ENCODE measurements at places on chromosomes 5 and 9.

DNA sequence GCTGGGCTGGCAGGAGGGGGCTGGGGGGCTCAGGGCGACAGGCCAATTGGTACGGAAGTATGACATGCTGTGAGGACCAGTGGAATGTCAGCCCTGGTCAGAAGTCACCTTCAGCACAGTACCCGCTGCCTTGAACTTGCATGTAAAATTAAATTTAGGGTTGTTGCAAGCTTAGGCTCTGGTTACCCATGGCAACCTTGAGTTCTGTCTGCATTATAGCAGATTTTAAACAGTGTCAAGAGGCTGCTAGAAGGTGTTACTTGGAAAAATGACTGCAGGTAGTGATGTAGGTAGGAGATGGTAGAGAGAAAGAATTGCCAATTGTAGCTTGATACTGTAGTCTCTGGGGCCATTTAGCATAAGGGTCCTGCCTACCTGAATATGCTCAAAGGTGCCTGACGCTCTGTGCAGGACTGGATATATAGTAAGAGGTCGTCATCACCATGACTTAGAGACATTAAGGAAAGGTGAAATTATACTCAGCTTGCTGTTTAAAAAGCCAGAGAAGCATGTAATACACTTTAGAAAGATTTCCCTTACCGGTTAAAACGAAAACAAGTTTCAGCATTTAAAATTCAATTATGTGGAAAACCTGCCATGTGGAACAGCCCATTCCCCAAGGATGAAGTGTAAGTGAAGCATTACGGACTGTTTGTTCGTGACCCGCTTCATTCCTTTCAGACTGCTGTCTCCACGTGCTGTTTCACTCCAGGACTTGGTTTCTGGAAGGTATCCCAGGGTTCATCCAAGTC lies 169.0 kb downstream of the PDZD2 start:
- no peak for DNase-seq

DNA sequence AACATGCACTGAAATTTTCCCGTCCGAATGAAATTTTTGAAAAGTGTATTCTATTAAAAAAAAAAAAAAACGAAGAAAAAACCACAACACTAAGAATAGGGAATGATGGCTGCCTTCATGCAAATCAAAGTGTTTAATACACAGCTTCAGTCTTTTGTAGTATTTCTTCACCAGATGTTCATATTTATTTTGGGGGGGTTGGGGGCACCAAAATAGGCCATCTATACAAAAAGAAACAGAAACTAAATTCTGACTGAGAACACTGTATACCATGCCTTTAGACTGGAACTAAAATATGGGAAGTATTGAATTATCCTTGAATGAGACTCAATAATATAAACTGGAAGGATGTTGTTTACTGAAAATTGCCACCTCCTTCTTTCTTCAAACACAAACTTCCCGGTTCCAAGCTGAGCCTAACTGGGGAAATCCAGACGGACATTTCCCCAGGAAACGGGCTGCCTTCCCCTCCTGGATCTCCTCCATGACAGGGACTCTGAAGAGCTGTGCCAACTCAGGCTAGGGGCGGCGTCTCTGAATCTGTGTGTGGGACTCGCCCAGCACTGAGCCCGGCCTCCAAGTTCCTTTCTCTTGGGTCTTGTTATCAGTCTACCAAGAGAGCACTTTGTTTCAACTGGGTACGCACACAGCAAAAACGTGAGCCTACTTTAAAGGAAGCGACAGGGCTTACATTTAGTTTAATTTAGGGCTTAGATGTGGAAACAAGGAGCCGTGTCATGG lies 511.3 kb upstream of the ADAMTS16 start:
- DNase-seq, result no peak

DNA sequence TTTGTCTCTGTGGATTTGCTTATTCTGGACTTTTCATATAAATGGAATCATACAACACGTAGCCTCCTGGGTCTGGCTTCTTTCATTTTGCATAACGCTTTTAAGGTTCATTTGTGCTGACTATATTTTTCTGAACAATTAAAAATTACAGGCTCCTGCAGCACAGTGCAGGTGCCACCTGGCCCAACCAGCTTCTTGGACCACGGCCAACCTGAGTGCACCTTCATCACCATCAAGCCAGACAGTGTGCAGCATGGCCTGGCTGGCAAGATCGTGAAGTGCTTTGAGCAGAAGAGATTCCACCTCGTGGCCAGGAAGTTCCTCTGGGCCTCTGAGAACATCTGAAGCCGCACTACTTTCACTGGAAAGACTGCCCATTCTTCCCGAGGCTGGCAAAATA lies 53.5 kb upstream of the COL15A1 start:
- no peak for DNase-seq

DNA sequence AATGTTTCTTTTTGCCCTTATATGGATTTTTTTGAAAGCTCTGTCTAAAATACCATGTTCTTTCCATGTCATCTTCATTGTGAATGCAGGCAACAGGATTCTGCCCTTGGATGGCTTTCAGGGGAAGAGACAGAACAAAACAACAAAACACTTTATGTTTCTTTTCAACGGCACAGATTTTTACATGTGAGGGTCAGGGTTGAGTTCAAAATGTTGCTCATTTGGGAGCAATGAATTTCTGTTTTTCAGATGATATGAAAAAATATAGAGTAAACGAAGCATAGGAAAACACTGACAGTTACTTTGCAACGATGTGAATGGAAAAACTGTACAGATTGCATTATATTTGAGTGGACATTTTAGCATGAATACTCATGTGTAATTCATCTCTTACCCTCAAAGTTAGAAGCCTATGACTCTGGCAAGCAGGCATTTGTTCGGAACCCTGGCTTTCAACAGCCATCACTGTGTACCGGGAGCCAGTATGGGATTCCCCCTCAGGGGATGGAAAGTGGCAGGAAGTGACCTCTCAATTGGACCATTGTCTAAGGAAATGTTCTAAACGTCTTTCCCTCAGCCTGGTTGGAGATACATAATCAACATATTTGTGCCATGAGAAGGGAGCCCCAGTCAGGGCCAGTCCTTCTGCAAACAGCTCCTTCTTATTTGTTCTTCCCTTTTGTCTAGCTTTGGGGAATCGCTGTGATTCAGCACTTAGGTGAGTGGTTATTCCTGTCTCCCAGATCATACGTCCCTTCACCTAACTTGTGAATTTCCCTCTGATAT lies 153.9 kb upstream of the MEF2C start:
- no peak for DNase-seq

DNA sequence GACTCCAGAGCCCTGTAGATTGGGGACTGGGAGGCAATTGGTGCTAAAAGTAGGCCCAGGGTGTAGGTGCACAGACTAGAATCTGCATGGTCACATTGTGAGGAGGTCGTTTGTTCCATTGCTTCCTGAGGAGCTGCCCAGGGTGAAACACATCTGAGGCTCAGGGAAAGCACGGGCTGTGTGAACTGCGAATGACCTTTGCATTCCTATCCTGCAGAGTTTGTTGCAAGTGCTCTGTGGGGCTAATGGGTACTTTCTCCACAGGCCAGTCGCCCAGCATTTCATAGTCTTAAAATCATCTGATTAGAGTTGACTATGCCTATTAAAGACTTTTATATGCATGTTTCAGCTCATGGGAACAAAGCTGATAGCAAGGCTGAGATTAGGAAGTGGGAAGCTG lies 14.4 kb upstream of the SLC46A2 start:
- no peak for DNase-seq

DNA sequence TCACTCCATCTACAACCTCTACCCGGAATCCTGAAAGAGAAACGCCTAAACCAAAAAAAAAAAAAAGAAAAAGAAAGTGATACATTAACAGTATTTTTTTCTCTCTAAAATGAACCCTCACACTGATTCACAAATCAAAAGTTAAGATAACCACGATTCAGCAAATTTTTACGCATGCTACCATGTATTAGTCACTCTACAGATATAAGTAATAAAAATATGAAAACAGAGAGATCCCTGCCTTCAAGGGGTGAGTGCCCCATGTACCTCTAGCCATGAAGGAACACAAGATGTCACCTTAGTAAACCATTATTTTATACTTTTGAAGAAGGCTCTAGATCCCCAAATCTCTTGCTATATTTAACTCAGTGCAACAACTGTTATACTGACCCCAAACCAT lies 33.4 kb downstream of the CEMIP2 start:
- DNase-seq, result no peak

DNA sequence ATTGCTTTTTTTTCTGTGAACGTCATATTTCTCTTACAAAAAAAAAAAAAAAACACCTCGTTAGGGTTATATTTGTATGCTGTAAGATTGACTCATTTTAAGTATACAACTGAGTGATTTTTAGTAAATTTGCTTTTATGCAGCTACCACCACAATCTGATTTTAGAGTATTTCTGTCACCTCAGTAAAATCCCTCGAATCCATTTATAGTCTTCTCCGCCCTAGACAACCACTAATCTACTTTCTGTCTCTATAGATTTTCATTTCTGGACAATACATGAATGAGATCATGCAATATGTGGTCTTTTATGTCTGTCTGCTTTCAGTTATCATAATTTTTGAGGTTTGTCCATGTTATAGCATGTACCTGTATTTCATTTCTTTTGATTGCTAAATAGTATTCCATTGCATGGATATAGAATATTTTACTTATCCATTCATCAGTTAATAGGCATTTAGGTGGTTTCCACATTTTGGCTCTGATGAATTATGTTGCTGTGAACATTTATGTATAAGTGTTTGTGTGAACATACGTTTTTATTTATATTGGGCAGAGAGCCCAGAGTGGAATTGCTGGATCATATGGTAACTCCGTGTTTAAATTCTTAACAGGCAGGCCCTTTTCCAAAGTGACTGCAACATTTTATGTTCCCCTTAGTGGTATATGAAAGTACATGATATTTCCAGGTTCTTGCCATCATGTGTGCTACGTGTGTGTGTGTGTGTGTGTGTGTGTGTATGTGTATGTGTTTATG lies 171.4 kb downstream of the SGCD start:
- DNase-seq, result no peak

- no peak for DNase-seq
Observed at GRCh38 chr5:72235725-72236124, 84.3 kb downstream of the MRPS27 start.

- DNase-seq, result no peak
Observed at GRCh38 chr5:73746608-73747007, 120.6 kb downstream of the ARHGEF28 start.

DNA sequence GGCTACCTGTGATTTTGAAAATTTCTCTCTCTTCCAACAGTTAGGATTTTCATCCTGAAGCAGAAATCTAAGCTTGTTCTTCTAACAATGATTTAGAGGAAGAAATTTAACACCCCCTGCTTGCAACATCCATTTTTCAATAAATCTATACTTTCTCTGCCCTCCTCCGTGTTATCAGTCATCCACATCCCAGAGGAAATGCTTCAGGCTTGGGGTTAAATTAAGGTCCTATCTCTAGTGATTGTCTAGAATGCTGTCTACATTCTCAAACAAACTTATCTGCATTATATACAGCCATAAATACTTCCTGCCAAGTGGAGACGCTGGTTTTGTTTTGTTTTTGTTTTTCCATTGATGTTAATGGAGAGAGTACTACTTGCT lies 371.0 kb downstream of the CSNK1G3 start:
- no peak for DNase-seq

- DNase-seq, result no peak
Observed at GRCh38 chr9:12790883-12791282, 16.1 kb downstream of the LURAP1L start.

GRCh38 chr5:67512758-67513157 lies 316.2 kb upstream of the CD180 start:
- DNase-seq, result no peak

- no peak for DNase-seq
Observed at GRCh38 chr5:157799578-157799977, 56.1 kb downstream of the LSM11 start.

GRCh38 chr5:126972062-126972895 lies 58.1 kb downstream of the MARCHF3 start:
- peak; percentile 34 for DNase-seq

DNA sequence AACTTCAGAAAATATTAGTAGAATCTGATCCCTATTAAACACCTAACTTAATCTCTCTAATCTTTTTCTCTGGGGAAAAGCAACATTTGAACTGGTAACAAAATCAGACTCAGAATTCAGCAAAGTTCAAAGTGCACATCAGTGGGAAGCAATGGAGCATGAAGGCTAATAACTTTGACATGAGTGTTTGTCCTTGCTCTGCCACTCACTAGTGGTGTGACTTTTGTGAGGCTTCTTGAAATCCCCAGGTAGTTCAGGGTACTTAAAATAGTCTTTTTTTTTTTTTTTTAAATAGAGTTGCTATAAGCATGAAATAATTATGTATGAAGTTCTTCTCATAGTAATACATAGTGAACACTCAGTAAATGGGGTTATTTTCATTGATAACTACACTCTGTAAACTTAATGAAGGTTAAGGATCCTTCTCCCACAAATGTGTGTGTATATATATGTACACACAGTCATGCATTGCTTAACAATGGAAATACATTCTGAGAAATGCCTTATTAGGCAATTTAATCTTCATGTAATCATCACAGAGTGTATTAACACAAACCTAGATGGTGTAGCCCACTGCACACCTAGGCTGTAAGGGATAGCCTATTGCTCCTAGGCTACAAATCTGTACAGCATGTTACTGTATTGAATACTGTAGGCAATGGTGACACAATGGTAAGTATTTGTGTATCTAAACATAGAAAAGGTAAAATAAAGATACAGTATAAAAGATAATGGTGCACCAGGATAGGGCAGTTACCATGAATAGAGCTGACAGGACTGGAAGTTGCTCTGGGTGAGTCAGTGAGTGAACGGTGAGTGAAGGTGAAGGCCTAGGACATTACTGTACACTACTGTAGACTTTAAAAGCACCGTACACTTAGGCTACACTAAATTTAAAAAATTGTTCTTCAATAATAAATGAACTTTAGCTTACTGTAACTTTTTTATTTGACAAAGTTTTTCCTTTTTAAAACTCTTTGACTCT lies 73.3 kb upstream of the HMHB1 start:
- no peak for DNase-seq

GRCh38 chr5:949815-950560 lies 57.3 kb downstream of the TRIP13 start:
- DNase-seq, result no peak

DNA sequence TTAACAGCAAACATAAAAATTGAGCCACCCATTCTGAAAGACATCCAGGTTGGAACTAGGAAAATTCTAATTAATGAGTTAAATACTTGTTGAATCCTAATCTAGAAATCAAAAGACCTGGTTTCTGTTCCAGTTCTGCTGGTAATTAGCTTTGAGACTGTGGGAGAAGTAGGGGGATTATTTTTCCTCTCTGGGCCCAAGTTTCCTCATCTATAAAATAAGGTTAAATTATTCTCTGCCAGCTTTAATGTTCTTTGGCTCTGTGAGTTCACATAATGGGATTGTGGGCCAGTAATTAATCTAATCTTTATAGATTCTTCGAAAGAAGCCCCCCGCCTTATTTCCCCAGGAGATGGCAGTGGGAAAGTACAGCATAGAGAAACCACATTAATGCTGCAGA lies 104.6 kb downstream of the ENC1 start:
- DNase-seq, result no peak

DNA sequence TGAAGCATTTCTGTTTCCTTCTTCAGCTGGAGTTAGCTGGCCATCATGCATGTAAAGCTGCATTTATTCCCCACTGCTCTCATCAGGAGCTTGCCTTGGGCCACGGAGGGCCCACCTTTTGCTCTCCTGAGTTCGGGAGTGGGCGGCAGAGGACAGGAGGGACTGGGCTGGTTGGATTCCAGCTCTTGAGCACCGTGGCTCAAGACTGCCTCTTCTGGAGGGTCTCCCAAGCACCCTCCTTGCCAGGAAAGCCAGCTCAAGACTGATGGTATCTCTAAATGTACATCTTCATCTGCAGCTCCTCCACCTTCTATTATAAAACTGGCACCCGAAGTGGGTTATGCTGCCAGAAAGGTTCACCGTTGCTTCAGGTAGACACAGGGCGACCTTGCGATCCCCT lies 399.6 kb upstream of the IRX1 start:
- DNase-seq, result no peak
